ENCODE measurements at places on chromosomes 6 and 20. TPM values are rescaled to one million over a fixed set of nuclear protein-coding genes. Genes with fewer than 3 reads are reported as not detected.

Gene ADGRF1
- under 0.01 TPM for total RNA-seq

Gene ZSCAN9
- total RNA-seq, result 28.6 TPM

Gene SLC22A1
- total RNA-seq, result 0.46 TPM

Gene WFDC5
- total RNA-seq, result not detected

Gene NFS1
- 30.0 TPM for total RNA-seq

Gene PPP1R3G
- 3.7 TPM for total RNA-seq

Gene LAMP5
- 19.6 TPM for total RNA-seq

Gene MYH7B
- total RNA-seq, result 0.46 TPM

Gene C20orf204
- total RNA-seq, result 3.7 TPM

Gene DYNLT2
- 2.5 TPM for total RNA-seq

Gene CRYBG1
- 1.6 TPM for total RNA-seq

Gene ULBP2
- total RNA-seq, result 2.1 TPM

Gene EYA2
- total RNA-seq, result 3.5 TPM

Gene SMPDL3A
- total RNA-seq, result 11.8 TPM

Gene MYMX
- not detected for total RNA-seq

Gene BHLHE23
- not detected for total RNA-seq

Gene RNF39
- total RNA-seq, result not detected

Gene PSORS1C2
- not detected for total RNA-seq

Gene TCF19
- 6.7 TPM for total RNA-seq

Gene SLC12A5
- 113 TPM for total RNA-seq

Gene TFAP2D
- total RNA-seq, result 0.92 TPM

Gene TRIM31
- not detected for total RNA-seq

Gene SNRPB
- 34.4 TPM for total RNA-seq

Gene PRICKLE4
- total RNA-seq, result 0.46 TPM

Gene BPI
- total RNA-seq, result 0.46 TPM

Gene UBE2J1
- total RNA-seq, result 57.2 TPM

Gene HDGFL1
- total RNA-seq, result not detected

Gene FAM83D
- total RNA-seq, result 4.8 TPM

Gene SIRT5
- total RNA-seq, result 22.4 TPM

Gene NFKBIL1
- 16.1 TPM for total RNA-seq

Gene THBS2
- total RNA-seq, result 14.1 TPM

Gene YWHAB
- total RNA-seq, result 281 TPM

Gene RCAN2
- 42.7 TPM for total RNA-seq

Gene BPIFB4
- total RNA-seq, result not detected

Gene ZBTB12
- total RNA-seq, result 19.4 TPM

Gene TNFRSF21
- 45.2 TPM for total RNA-seq

Gene C6orf141
- 1.6 TPM for total RNA-seq

Gene PACSIN1
- total RNA-seq, result 13.6 TPM

Gene MTFR2
- total RNA-seq, result 0.92 TPM

Gene HRH3
- total RNA-seq, result 2.3 TPM

Gene METTL24
- total RNA-seq, result 2.8 TPM

Gene EYS
- total RNA-seq, result 1.4 TPM

Gene IL17A
- total RNA-seq, result not detected

Gene RUNX2
- total RNA-seq, result 0.23 TPM

Gene TUBB2B
- 2,535 TPM for total RNA-seq

Gene CDH4
- total RNA-seq, result 21.9 TPM

Gene SFTA2
- total RNA-seq, result not detected

Gene PTP4A1
- 65.7 TPM for total RNA-seq

Gene TSPO2
- total RNA-seq, result not detected

Gene FOXQ1
- 2.8 TPM for total RNA-seq

Gene SMLR1
- total RNA-seq, result not detected

Gene GATA5
- total RNA-seq, result not detected

Gene FAM217A
- not detected for total RNA-seq

Gene ZNF165
- total RNA-seq, result 2.3 TPM

Gene COL19A1
- total RNA-seq, result 7.6 TPM

Gene SEMG1
- not detected for total RNA-seq

Gene B3GALT4
- 7.8 TPM for total RNA-seq

Gene SNRNP48
- 16.6 TPM for total RNA-seq

Data from diencephalon (tissue), 1 donor.